ENCODE measurements at places on chromosomes 1 and 21.
A peak's percentile ranks its signal among the peaks of the same experiment; 100 is the strongest.

DNA sequence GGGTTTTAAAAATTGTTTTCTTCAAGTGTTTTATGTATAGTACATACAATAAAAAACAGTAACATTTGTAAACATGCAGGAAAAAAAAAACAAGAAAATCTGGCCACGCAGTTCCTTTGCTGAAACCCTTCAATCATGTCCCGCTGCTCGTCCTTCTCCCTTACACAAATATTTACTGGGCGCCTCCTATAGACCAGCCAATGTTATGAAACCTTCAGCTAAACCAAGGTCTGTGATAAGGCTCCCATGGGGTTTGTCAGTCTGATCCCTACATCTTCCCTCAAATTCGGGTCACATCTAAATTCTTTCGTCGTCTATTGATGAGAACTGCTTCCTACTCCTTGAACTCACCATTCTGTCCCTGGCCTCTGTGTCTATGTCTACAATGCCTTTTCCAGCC lies 583.9 kb downstream of the SMYD3 start:
- no peak for DNase-seq

DNA sequence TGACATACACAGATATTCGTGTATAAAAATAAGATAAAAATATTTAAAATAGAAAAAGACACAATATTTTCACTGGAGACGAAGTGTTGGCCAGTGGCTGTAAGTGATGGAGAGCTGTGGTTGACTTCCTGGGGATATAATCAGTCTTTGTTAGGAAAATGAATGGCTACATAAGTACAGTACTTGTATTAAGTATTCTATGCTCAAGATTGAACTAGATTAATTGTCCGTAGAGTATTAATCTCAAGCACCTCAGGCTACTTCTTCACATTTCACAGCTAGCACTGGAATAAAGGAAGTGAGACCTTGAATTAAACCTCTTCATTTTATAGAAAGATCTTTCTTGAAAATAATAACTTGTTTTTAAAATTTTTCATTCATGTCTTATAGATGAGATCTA lies 39.0 kb upstream of the RGS5 start:
- no peak for DNase-seq

DNA sequence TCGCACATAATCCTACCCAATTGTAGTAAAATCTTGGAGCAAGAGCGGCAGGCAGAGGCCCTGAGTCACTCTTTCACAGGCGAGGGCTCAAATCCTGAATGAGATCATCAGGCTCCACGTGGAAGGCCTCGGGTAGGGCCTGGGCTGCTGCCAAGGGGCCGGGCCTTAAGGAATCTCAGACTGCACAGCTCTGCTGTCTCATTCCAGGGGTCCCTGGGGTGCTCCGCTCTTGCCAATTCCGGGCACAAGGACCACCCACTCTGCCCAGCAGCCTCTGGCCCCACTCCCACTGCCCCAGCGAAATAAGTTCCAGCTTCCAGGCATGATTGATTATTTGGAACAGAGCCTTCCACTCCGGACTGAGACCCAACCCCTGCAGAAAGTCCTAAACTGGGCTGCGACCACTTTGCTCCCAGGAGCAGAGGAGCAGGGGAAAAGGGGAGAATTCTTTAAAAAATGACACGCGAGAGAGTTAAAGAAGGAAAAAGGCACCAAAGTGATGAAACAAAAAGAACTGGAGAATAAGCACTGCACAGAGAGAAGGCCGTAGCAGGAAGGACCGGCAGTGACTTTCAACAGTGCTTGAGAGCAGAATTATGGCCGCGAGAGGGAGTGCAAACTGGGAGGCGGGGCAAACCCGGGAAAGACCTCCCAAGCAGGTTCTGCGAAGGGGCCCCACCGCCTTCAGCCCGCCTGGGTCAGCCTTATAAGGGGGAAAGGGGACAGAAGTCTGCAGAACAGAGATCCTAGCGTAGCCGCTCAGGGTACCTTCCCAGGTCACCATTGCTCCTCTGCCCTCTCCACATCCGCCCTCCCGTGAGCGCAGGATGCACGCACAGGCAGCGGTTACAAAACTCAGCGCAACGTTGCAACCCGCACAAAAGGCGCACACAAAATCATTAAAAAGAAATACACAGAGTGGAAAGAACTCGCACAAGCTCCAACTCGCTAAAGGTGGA lies 2.0 kb downstream of the ADAMTS1 start:
- peak; percentile 87 for DNase-seq

DNA sequence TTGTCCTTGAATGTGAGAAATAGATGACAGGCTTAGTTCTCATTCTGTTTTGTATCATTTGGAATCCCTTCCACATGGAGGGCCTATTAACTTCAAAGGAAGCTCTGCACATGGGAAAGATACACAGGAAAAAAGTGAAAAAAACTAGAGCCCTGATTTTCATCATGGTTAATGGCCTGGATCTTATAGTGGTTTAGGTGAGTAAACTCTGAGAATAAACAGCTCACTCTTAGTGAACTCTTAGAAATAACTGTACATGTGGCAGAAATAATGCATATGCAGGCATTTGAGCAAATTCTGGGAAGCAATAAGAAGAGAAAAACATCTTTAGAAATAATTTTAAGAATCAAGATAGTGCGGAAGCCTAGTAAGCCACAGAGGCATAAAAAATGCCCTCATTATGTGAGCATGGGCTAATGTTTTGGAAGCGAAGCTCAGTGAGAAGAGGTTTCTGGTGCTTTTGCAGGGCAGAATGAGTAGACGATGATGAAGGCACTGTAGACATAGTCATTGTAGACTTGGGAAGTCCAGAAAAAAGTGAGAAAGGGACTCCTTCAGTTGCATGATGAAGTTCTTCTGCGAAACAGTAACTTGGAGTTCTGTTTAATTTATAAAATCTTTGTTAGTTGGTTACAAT lies 279.9 kb downstream of the DNM3 start:
- DNase-seq: no peak

GRCh38 chr1:231558708-231559185 lies 30.3 kb downstream of the TSNAX start:
- no peak for DNase-seq

- no peak for DNase-seq
Measured at GRCh38 chr1:232192781-232193450, 437.0 kb downstream of the SIPA1L2 start.

DNA sequence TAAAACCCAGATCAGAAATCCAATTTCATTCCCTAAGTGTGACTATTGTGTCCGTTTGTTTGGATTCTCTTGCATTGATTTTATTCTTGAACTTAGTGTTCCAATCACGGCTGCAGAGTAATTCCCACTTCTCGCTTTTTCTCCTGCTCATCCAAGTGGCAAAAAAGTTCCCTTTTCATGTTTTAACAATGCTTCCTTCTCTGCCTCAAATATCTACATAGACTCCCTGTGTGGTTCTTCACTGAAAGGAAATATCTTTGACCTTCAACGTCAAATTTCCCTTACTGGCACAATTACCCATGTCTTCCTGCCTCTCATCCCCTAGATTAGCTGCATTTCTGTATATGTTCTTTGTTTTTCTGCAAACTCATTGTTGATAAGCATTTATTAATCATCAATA lies 305.4 kb downstream of the BACH1 start:
- DNase-seq: no peak

- DNase-seq: no peak
Measured at GRCh38 chr1:40722622-40723021, 31.1 kb downstream of the NFYC start.

DNA sequence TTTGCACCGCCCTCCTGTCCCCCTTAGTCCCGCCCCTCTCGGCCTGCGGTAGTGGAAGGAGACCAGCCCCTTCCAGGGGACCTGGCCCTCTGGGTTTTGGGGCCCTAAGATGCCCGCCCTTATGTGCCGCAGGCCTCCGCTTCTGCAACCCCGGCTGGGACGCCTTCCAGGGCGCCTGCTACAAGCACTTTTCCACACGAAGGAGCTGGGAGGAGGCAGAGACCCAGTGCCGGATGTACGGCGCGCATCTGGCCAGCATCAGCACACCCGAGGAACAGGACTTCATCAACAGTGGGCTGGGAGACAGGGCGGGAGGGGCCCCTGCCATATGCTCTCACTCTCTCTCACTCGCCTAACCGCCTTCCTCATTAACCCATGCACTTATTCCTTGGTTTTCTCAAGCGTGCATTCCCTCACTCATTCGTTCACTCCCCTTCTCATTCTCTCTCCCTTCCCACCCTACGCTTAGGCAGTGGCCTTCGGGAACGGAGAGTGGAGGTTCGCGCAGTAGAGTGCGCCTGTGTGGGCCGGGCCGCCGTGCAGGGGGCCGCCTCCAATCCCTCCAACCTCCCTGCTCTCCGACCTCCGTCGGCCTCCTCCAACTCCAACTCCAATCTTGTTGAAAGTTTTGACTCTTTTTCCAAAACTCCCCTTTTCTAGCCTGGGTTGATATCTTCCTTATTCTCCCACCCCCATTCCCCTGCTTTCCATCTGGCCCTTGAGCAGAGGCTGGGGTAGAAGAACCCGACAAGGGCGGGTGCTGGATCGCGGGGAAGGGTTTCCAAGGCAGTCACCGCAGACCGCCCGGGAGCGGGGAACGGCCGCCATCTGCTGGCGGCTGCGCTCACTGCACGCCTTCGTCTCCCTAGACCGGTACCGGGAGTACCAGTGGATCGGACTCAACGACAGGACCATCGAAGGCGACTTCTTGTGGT lies 15.2 kb downstream of the BCAN start:
- DNase-seq: peak; percentile 83

DNA sequence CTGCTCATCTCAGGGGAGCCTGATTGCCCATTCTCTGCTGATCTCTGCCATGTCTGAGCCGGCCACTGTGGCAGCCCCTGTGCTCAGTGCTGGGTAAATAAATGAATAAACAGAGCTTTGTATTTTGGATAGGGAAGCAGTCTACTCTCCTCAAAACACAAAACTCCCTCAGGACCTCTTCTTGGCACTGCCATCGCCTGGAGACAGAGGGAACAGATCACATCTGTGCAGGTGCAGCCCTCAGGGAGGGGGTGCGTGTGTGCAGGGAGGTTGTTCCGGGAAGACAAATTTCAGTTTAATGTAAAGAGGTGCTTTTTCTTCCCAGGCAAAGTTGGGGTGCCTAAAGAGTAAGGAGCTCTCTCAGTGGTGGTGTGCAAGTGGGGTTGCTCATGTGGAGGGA lies 7.7 kb upstream of the FAM167B start:
- DNase-seq: peak; percentile 27

DNA sequence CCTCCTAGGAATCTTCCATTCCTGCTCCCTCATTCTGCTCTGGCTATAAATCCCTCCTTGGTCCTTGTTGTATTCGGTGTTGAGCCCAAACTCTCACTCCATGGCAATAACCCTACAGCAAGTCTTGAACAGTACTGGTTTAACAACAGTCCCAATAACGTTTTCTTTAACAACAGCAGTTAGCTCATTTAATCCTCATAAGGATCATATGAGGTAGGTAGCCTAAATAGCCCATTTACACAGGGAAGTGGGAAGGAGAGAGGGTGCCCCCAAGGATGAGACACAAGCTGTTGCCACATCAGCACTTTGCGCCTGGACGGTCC lies 444 bp upstream of the AGTRAP start:
- DNase-seq: no peak

DNA sequence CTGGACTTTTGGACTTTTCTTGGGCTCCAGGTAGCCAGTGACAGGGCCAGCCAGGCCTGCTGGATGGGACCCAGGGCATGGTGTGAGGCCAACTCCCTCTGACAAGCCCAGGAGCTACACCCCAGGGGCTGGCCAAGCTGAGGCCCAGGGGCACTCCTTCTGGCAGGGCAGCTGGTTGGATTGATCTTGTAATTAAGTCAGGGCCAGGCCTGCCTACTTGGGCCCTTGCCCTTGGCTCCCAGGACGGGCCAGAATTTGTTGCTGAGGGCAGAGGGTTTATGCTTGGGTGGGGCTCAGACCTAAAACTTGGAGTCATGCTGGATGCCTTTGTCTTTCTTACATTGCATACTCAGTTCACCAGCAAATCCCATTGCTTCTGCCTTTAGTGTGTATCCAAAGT lies 20.7 kb downstream of the KCNA2 start:
- DNase-seq: no peak

DNA sequence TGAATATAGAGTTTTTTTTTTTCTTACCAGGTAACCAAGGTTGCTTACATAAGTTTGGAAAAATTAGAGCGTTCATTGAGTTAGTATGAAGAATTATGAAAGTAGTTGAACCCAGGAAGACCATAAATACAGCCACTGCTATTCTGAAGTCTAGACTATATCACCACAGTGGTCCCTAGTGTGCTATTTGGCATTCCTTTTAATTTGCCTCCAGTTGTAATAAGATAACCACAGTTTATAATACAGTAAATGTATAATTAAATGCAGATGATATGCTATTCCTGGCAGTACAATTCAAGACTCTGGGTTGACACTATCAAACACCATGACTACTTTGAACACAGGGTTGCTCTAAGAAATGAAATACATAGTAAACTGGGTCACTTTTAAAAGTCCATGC lies 270.5 kb downstream of the BRINP2 start:
- DNase-seq: no peak

DNA sequence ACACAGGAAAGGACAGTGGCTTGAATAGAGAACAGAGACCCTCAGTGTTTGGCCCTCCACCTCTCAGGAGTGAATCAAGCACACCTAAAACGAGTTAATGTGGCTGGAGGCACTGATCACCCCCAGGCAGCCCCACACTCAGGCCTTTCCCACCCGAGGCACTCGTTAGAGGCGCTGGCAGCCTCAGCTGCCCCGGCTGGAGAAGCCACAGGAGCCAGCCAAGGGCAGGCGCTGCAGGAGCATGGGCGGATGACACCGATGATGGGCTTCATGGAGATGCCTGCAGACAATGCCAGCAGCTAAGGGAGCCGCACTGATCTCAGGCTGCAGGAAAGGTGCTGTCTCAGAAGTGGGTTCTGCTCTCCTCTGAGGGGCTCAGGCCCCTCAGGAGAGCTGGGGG lies 24.1 kb upstream of the ABCG1 start:
- no peak for DNase-seq

GRCh38 chr1:13733711-13734110 lies 33.7 kb downstream of the PRDM2 start:
- DNase-seq: no peak

- DNase-seq: no peak
Measured at GRCh38 chr1:203287898-203288297, 17.4 kb upstream of the BTG2 start.

DNA sequence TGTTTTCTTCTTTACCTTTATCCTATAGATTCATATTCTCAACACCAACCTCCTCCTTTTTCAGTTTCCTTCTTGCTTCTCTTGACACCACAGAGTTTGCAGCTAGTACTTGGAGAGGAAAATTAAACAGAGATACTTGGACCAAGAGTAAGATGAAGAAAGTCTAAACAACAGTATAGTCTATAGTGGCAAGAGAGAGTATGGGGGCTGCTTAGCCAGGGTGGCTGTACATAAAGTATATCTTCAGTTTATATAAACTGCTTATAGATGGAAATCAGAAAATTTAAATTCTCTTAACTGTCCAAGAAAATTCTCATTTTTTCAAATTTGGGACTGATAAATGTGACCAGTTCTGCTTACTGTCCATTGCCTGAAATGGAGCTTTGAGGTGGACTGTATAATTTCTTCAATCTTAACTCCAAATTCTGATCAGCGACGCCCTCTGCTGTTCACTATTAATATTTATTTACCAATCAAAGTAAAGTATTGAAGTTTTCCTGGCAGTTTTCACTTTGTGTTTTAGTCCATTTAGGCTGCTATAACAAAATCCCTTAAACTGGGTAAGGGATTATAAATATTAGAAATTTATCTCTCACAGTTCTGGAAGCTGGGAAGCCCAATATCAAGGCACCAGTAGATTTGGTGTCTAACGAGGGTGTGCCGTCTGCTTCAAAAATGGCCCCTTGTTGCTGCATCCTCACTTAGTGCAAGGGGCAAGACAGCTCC lies 14.8 kb upstream of the METTL18 start:
- DNase-seq: no peak

Data from transverse colon (tissue), 4 donors.